ENCODE measurements at places on chromosomes 7 and 10. TPM values are rescaled to one million over a fixed set of nuclear protein-coding genes. Genes with fewer than 3 reads are reported as not detected.

Gene LEP
- total RNA-seq, result not detected

Gene CLRN3
- total RNA-seq, result not detected

Gene TIMM23B
- 17.4 TPM for total RNA-seq

Gene C1GALT1
- 39.0 TPM for total RNA-seq

Gene CEP41
- total RNA-seq, result 28.0 TPM

Gene GGCT
- 78.7 TPM for total RNA-seq

Gene ZNF277
- 25.8 TPM for total RNA-seq

Gene ADAM12
- 1.3 TPM for total RNA-seq

Gene GIMAP7
- 29.5 TPM for total RNA-seq

Gene MCM10
- 65.4 TPM for total RNA-seq

Gene OPN4
- not detected for total RNA-seq

- DNase-seq, result no peak
Measured at GRCh38 chr7:155454183-155455112, 3.5 kb upstream of the EN2 start.

DNA sequence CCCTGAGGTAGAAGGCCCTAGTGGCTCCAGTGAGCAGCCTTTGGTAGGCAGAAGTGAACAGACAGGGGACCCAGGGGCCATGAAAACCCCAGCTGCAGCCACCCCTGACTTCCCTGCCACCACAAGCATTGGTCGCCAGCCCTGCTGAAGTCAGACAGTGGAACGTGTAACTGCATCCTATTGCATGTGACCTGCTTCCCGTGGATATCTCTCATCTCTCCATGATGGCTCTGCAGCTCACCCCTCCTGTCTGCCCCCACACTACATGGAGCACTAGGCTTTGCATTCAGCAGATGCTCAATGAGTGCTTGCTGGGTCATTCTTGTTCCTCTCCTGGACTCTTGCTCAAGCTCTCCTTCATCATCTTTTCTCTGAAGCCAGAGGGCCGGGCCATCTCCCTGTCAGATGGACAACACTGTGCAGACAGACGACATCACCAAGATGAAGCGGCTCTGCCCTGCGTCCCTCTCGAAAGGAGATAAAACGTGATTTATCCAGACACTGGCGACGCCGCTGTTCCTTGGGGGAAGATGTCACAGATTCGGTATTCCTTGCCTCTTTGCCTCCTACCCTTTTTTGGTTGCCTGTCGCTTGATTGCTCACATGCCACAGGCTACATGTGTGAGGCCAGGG, 117.5 kb downstream of the SH3PXD2A start:
- no peak for DNase-seq

DNA sequence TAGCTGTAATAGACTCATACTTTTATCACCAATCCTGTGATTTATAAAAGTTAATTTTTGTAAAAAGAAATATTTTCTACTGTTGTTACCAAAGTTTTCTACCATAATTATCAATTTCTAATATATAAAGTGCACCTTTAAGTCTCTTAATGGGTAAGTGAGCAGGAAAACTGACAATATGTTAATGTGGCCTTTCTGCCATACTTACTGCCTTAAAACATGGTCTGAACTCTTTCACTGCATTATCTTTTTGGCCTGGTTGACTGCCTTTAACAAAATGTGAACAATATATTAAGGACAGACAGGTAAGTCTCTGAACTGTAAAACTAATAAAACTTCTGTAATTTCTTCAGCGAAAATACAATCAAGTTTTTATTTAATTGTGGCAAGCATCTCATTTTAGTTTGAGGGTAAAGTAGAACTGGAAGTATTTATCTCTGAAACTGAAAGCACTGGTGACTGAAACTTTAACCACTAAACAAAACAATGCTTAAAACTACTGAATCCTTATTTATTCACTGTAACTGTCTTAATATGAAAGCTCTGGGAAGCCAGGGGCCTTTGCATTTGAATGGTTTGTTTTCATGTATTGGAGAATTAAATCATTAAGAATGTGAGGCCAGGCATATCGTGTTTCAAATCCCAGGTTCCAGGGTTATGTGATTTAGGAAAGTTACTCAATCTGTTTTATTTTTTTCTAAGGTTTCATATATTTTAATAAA, 948.8 kb upstream of the POT1 start:
- no peak for DNase-seq

- no peak for DNase-seq
Measured at GRCh38 chr10:30172673-30173072, 113.3 kb upstream of the JCAD start.

GRCh38 chr7:1641661-1642260, 28.3 kb upstream of the ELFN1 start:
- DNase-seq, result no peak

- DNase-seq, result no peak
Measured at GRCh38 chr7:118194571-118194970, 10.6 kb downstream of the LSM8 start.

GRCh38 chr7:5634107-5634950, 147.1 kb downstream of the RNF216 start:
- no peak for DNase-seq

GRCh38 chr10:131418681-131419080, 107.2 kb upstream of the TCERG1L start:
- no peak for DNase-seq

GRCh38 chr7:149731207-149731955, 42.0 kb downstream of the ZNF467 start:
- DNase-seq, result no peak

GRCh38 chr10:72048450-72049124, 39.8 kb downstream of the SPOCK2 start:
- peak; percentile 95 for DNase-seq

DNA sequence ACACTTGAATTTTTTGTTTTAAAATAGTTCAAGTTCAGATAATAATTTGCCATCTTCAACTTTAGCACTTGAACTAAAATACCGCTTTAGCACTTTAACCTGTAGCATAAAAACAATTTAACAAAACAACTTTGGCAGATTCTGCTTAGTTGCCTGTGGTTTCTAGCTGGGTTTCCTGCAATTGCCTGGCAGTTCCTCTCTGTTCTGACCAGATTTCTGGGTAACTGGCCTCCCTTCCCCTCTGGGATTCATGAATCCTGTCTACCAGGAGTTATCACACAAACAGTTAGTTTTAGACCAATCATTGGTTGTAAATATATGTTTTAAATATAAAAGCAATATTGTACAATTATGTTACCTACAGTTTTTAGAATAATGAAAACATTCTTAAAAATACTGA, 89.8 kb upstream of the HDAC9 start:
- DNase-seq, result no peak

- DNase-seq, result no peak
Measured at GRCh38 chr10:79335094-79335469, 12.2 kb upstream of the PPIF start.

DNA sequence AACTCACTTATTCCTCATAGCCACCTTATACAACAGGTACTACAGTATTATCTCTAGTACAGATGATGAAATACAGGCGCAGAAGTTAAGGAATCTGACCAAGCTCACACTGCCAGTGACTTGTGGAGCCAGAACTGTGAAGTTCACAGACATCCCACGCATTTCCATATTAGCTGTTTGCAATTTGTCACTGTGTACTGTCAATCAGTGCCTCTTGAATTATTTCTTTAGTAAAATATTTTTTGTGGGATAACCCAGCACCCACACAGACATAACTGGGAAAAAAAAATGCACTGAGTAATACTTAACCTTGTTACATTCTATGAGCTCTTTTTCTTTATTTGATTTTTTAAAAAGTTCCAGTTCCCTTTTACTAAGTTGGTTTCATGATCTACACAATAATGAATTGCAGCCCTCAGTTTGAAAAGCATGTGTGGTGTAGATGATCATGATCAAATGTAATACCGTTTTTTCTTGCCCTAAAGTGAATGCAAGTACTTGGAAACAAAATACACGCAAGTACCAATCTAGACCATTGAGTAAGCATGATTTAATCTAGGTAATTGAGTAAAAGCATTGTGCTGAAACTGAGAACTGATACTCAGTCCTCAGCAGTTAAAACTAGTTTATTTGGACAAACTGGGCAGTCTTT, 14.1 kb downstream of the CUL1 start:
- DNase-seq, result no peak

GRCh38 chr10:62048919-62049623, 147.6 kb downstream of the ARID5B start:
- peak; percentile 77 for DNase-seq

DNA sequence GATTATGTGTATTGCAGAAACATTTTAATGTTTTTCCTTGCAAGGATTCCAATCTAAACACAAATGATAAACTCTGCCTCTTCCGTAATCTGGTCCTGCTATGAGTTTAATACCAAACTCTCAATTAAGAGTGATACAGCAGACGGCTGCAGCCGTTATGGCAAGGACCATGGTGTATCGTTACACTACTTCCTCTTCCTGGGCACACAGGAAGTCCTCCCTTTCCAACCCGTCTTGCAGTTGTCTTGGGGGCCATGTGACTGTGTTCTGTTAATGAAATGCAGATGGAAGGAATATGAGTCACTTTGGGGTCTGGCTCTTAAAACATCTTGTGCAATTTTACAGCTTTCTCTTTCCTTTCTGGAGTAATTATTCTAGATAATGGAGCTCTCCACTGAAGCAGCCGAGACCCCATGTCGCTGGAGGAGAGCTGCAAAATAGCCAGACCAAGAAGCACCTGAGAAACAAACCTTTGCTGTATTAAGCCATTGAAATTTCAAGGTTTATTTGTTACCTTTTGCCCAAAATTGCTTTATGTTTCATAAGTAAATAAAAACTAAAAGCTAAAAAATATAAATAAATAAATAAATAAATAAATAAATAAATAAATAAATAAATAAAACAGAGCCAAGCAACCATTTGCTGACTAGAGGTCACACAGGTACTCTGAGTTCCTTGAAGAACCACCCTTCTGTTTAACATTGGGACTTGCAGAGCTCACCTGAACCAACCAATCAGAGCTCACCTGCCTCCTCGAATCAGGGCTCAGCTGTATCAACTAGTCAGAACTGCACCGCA, 74.7 kb downstream of the FRMPD2 start:
- no peak for DNase-seq

DNA sequence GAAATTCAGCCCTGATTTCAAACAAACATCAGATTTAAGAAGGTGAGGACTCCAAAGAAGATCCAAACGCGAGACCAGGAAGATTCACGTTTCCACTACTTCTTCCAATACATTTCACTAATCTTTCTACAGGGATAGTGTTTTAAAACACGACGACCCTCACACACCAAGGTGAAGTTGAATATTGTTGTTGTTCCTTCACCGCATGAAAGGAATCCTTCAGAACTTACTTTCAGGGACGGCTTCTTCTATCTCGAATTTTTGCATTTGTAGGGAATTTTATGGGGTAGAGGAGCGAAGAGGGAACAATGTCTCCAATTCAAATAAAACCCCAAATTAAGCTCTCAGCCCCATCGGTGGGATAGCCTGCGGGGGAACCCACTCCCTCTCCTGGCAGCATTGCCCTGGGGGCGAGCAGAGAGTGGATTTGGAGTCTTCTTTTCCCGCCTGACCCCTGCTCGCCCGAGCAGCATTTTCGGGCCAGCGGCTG, 1.5 kb upstream of the GATA3 start:
- DNase-seq, result no peak

DNA sequence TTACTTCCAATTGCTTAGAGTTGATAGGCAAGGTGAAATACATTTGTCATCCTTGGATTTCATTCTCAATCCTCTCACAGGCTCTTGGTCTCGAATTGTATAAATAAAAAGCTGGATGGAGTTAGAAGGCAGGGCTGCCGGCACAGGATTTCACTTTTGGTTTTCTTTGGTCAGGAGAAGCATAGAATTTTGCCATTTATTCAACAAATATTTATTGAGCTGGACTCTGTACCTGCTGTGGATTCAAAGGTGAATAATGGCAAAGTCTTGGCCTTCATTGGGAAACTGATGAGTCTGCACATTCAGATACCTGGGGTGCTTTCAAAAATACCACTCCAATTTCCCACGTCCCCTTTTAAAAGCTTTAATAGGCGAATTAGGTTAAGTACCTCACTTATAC, 49.7 kb downstream of the PDK4 start:
- no peak for DNase-seq

DNA sequence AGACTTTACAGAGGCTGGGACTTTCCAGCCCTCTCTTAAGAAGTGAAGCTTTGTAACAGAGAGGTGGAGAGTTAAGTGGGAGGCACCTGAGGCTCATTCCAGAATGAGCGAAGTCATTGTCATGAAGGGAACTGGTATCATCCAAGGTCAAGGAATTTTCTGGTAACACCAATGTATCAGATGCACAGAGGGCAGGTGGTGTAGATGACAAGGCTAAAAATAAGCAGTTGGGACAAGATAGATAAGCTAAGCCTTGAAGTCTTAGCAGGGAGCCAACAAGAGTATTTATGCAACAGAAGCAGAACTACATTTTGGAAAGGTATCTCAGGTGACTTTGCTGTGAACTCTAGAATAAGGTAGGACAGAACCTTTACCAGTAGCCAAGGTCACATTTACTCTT, 257.0 kb upstream of the AUTS2 start:
- DNase-seq, result no peak

DNA sequence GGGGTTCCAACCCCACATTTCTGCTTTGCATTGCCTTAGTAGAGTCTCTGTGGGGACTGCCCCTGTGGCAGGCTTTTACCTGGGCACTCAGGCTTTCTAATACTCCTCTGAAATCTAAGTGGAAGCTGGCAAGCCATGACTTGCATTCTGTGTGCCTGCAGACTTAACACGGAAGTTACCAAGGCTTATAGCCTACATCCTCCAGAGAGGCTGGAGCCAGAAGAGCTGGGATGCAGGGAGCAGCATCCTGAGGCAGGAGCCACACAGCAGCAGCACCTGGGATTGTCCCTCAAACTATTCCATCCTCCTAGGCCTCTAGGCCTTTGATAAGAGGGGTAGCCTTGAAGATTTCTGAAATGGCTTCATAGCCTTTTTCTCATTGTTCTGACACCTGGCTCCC, 22.1 kb upstream of the ABCC2 start:
- DNase-seq, result no peak

DNA sequence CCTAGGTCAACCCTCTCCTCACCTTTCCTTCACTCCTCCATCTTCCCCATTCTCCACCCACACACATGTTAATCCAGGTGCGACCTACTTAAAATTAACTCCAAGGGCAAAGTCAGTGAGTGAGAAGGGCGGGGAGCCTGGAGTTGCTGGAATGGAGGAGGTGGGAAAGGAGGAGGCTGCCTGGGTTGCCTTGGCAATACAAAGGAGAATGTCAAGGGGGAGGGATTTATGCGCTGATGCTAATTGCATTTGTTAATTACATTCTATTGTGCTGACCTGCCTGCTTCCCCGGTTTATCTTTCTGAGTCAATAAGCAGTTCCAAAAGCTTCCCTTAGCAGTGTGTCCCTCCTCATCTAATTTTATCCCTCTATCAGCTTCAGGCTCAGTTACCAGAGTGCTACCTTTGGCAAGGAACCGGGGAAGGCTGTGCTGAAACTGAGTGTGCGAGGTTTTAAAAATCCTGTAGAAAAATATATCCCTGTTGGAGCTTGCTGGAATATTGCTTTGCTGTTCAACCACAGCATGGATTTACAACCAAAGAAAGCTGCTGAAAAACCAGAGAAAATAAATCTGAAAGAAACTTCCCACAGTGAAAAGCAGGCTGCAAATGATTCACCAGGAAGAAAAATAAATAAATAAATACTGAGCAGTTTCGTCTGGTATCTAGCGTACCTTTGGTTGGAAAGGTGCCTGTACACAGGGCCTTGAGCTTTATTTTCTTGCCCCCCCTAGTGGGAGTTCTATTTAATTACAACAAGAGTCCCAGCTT, 113.2 kb upstream of the DGKB start:
- DNase-seq, result no peak
